T1000 (cell line): ENCODE measurements at places on chromosomes 5 and 9.

DNA sequence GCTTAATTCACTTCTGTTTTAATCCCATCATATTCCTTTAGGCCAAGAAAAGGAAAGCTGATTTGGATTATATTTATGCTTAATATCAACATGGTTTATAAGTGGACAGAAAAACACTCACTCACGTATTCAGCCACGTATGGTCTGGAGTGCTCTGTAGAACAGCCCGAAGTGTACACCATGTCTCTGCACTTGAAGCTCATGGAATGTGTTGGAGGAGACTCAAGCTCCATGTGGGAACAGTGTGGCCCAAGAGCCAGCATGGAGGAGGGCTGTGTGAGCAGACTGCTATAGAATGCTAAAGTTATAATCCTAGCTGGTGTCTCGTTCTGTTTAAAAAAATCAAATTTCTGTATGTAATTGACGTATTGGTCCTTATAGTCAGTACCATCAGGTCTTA, 32.9 kb downstream of the OTULINL start:
- DNase-seq: no peak

DNA sequence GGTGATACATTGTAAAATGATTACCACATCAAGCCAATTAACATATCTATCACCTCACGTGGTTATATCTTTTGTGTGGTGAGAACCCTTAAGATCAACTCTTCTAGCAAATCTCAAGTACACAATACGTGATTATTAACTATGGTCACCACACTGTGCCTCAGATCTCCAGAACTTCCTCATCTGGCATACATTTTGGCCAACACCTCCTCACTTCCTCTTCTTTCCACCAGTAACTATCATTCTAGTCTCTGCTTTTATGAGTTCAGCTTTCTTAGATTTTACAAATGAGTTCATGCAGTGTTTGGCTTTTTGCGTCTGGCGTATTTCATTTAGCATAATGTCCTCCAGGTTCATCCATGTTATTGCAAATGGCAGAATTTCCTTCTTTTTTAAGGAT, 35.8 kb downstream of the PRKACG start:
- no peak for DNase-seq

- DNase-seq: no peak
Observed at GRCh38 chr9:87238545-87238944, 259.1 kb upstream of the DAPK1 start.

GRCh38 chr5:65150599-65151304, 331.0 kb downstream of the ADAMTS6 start:
- no peak for DNase-seq

DNA sequence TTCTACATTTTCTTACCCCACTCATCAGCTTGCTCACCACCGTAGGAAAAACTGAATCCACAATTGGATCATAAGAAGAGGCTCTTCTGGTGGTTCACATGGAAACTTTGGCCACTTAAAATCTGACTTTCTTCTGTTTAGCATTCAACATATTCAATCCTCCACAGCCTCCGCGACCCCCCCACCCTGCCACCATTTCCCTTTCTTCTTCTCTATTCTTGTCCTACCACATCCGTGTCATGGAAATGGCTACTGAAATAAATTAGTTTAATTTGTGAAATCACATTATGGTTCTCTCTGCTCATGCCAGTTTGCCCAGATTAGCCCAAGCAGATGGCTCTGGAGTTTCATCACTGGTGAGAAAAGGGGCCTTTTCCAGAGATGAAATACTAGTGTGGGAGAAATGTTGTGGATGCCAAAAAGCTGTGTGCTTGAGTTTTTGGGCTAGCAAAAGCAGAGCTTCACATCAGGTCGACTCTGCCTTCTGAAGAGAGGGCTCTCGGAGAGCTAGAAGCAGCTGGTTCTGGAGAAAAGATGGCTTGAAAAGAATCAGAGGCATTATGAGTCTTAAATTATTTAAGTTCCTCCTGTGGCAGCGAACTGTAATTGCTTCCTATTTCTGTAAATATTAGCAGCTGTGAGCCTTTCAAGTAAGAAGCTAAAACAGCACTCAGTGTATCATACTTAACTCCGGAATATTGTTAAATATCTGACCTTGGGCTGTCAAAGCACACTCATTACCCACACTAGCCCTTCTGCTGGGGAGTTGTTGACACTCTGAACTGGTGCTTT, 107.1 kb downstream of the MAT2B start:
- no peak for DNase-seq

- DNase-seq: no peak
Observed at GRCh38 chr5:1133510-1134201, 21.8 kb upstream of the SLC12A7 start.

DNA sequence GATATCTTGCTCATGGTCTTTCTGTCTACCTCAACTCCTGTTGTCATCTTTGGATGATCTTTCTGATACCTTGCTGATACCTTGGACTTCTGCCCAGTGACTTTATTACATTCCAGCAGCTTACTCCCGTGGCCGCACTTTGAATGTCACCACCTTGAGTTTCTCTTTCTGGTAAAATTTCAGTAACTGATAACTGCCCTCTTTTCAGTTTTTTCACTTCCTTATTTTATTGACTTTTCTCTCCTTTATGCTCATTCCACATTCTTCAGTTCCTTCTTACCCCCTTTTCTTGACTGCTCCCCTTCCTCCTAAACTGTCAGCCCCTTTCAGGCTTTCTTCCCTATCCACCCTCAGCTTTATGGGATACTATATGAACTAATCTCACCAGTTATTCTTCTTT, 7.0 kb upstream of the FBXO4 start:
- DNase-seq: no peak

- no peak for DNase-seq
Observed at GRCh38 chr9:130382096-130382495, 62.7 kb upstream of the ASS1 start.

DNA sequence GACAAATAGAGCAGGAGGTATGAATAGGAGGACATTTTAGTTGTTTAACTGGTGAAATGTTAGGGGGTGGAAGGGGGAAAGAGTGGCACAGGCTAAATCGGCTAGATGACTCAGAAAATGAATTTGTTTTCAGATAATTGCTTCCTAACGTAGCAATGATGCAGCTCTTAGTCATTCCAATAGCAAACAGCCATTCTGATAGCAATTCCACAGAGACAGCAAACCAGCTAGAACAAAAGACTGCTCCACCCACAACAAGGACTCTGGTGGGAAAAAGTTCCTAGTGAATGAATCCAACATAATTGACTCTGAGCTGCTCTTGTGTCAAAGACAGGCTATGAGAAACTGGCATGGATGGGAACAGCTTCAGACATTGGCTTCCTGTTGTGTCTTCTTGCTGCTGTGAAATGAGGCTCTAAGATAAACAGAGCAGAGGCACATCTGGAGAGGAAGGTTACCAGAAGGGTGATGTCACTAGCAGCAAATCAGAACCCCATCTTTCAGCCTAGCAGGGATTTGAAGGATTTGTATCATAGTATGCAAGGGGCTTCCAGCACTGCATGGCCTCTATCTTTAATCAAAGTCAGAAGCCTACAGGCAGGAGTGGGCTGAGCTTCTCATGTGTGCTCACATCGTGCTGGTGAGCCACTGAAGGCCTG, 28.1 kb upstream of the F2RL1 start:
- peak; percentile 60 for DNase-seq

DNA sequence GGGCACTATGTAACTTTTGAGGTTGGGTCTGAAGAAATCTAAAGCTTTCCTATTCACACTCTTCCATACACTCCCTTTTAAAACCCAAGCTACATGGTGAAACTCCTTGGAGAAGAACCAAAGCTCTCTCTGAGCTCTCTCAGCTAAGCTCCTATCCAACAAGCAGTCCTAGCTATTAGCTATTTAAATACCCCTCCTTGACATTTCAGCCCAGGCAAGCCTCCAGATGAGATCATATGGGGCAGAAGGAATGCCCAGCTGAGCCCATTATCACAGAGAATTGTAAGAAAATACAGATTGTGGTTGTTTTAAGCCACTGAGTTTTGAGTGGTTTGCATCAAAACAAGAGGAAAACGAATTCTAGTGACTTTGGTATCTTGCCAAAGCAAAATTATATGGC, 15.2 kb downstream of the HSPB3 start:
- no peak for DNase-seq

DNA sequence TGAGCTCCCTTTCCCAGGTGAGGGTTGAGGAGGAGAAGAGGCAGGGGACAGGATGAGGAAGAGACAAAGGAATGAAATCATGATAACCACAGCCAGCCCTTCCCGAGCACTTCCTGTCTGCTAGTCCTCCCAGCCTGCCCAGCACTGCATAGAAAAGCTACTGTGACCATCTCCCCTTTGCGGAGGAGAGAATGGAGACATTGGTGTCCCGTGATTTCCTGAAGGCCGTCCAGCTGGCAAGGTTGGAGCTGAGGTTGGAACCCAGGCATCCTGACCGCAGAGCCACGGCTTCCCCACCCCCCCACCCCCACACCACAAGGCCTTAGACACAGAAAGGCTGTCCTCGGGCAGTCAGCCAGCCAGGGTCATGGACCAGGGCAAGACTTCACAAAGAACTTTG, 131.1 kb upstream of the ICE1 start:
- no peak for DNase-seq

DNA sequence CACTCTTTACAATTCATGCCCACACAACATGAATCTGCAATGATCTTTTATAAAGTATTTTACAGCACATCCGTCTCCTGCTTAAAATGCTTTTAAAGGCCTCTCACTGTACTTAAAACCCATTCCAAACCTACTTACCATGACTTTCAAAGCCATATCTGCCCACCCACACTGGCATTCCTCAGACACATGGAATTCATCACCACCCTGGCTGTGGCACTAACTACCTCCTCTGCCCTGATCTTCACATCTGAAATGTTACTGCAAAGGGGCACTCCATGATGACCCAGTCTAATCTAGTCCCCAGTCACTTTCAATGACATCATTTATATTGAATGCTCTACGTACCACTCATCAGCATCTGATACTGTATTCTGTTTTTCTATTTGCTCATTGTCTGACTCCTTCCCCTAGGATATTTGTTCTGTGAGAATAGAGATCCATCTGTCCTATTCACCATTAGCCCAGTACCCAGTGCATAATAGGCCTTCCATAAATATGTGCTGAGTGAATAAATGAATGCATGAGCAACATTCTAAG, 193.2 kb upstream of the KIF2A start:
- no peak for DNase-seq

DNA sequence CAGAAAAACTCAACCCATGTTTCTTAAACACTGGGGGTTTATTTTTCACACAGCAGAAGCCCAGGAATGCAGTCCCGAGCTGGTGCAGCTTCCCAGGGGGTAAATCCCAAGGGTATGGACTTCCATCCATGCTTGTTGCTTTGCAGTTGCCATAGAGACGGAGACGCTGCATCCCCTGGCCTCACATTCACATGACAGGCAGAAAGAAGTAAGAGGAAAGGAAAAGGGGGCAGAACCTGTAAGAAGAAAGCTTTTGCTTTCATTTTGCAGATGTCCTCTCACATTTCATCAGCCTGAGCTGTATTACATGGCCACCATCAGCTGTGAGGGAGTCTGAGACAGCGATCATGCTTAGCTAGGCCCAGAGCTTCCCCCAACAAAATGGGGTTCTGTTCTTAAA, 321.0 kb downstream of the AGTPBP1 start:
- DNase-seq: no peak

DNA sequence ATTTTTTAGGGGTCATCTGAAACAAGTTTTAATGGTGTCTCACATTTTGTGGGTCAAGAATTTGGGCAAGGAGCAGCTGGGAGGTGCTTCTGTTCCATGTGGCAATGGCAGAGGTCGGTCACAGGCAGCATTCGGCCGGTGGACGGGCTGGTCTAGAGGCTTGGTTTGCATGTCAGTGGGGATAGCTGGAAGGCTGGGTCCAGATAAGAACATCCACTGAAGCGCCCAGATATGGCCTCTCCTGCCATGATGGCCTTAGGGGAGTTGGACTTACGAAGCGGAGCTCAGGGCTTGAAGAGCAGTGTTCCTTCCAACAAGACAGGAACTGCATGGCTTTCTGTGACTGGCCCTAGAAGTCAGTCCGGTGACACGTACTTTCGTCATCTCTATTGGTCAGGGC, 30.3 kb downstream of the LHFPL2 start:
- DNase-seq: no peak

- DNase-seq: no peak
Observed at GRCh38 chr5:66364186-66364585, 220.1 kb downstream of the SREK1 start.

DNA sequence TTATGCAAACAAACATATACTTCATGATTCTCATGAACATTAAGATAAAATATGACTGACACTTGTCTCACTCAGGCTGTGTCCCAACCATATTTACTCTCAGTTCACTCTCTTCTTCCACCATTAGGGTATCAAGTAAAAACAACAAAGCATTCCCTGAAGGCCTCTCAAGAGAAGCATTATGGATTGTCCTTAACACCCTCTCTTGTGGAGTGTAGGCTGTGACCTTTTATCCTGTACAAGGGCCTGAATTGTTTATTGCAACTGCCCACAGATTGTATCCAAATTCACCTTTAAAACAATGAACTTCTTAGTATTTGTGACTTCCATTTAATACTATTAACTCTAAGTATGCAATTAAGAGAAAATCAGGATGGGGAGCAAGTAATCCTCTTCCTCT, 78.1 kb downstream of the RICTOR start:
- DNase-seq: no peak

DNA sequence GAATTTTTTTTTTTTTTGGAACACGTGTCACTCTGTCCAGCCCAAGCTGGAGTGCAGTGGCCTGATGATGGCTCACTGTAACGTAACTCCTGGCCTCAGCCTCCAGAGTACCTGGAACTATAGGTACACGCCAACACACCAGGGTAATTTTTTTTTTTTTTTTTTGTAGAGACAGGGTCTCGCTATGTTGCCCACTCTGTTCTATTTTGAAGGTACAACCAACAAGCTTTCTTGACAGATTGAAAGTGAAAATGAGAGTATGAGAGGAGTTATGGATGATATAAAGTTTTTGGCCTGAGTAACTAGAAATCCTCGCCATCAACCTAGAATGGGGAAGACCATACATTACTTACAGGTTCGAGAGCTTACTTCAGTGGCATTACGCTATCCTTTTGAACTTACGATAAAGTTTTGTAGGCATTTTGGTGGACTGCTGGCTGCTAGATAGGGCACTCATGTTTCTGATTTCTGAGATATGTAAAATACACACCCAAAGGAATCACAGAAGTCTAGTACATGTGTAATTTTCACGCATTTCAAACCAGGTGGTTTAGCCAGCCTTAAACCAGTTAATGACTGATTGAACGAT, 806 bp upstream of the CDC42SE2 start:
- no peak for DNase-seq

- no peak for DNase-seq
Observed at GRCh38 chr9:15529566-15530324, 19.0 kb upstream of the PSIP1 start.
